ENCODE measurements at places on chromosomes 3 and 15. TPM values are rescaled to one million over a fixed set of nuclear protein-coding genes. Genes with fewer than 3 reads are reported as not detected.

Gene NR1I2
- total RNA-seq: 0.31 TPM

- H3K27ac ChIP-seq: no peak overlapping the region
- no peaks in the 10 kb centered on the region for H3K27me3 ChIP-seq
- DNase-seq: no peak
- no peak overlapping the region for H3K4me3 ChIP-seq
These were observed 112.5 kb downstream of the ADAMTS9 start for GRCh38 chr3:64575211-64575844.

Gene ECE2
- total RNA-seq: 8.4 TPM

Gene SLC9C1
- not detected for total RNA-seq

DNA sequence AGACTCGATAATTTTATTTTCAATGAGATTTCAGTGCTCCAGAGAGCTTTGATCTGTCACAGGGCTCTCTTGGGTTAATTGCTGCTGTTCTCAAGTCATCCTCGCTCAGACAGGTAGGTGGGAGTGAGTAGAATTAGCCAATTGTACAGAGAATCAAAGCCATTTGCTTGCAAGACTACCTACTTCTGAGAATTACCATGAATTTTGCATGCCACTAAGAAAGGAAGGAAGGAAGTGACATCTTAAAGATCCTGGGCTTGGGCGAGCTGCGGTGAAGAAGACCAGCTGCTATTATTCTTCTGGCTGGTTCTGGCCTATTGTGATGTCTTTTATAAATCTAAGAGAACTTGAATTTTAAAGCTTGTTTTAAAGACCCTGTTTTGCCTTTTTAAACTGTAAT, 154.1 kb upstream of the LPP start:
- no peak overlapping the region for H3K27ac ChIP-seq
- no peak for DNase-seq
- H3K27me3 ChIP-seq: no peaks in the 10 kb centered on the region
- H3K4me1 ChIP-seq: peaks cover 27% of the 10 kb centered on the region

DNA sequence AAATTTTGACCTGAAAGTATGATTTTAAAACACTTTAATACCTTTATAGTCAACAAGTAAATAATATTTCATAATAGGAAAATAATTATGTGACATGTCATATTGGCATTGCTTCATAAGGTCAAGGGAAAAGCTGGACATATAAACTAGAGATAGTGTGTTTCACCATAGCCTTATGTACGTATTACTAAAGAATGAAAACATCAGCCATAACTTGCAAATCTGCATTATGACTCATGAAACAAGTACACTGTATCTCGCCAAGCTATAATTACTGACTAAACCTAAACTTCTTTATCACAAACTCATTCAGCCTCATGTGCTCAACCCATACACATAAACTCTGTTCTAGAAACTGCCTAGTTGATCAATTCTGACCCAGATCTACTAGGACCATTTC, 950.1 kb downstream of the FHIT start:
- H3K4me1 ChIP-seq: no peaks in the 10 kb centered on the region
- no peak overlapping the region for H3K4me3 ChIP-seq
- no peaks in the 10 kb centered on the region for H3K36me3 ChIP-seq
- no peaks in the 10 kb centered on the region for H3K27me3 ChIP-seq
- H3K27ac ChIP-seq: no peak overlapping the region
- no peak for DNase-seq

- H3K27ac ChIP-seq: no peak overlapping the region
- no peak for DNase-seq
- no peaks in the 10 kb centered on the region for H3K36me3 ChIP-seq
- peaks cover 4% of the 10 kb centered on the region for H3K27me3 ChIP-seq
- H3K4me3 ChIP-seq: no peak overlapping the region
These were observed 106.8 kb downstream of the FOXB1 start for GRCh38 chr15:60110909-60111308.

Gene GPR171
- 0.23 TPM for total RNA-seq

DNA sequence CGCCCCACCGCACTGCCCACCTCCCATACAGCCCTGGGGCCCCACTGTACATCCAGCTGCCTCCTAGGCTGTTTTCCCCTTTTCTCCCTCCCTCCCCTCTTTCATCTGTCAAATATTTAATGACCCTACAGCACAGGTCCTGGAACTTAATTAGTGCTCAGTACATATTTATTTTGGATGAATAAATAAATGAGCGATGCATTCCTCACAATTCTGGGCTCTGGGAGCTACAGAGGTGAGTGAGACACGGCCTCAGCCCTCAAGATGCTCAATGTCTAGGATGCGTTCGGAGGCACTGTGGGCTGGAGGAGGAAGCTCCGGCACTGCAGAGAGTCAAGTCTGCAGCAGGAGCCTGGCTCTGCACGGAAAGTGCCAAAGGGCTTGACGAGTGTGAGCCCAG, 175.0 kb downstream of the FAM43A start:
- H3K4me3 ChIP-seq: no peak overlapping the region
- no peaks in the 10 kb centered on the region for H3K36me3 ChIP-seq
- H3K27ac ChIP-seq: no peak overlapping the region
